ENCODE measurements at places on chromosomes 1 and 21. TPM values are rescaled to one million over a fixed set of nuclear protein-coding genes. Genes with fewer than 3 reads are reported as not detected.

Gene LRRC38
- total RNA-seq, result 0.39 TPM

Gene CHIT1
- total RNA-seq, result not detected

Gene SKI
- total RNA-seq, result 100 TPM

Gene TMPRSS2
- total RNA-seq, result not detected

Gene HJV
- total RNA-seq, result not detected

Gene CRNN
- total RNA-seq, result not detected

Gene BPNT1
- 25.9 TPM for total RNA-seq

Gene GJB3
- total RNA-seq, result not detected

Gene PRR9
- total RNA-seq, result not detected

Gene KIF17
- 4.2 TPM for total RNA-seq

Gene SYF2
- total RNA-seq, result 32.7 TPM

Gene NCAM2
- total RNA-seq, result 29.7 TPM

Gene TENT5C
- total RNA-seq, result 0.60 TPM
